NCI-H1694 treated with DMSO at 0.1 percent for 48 hours (cell line): ENCODE measurements at places on chromosomes 6 and 20.

DNA sequence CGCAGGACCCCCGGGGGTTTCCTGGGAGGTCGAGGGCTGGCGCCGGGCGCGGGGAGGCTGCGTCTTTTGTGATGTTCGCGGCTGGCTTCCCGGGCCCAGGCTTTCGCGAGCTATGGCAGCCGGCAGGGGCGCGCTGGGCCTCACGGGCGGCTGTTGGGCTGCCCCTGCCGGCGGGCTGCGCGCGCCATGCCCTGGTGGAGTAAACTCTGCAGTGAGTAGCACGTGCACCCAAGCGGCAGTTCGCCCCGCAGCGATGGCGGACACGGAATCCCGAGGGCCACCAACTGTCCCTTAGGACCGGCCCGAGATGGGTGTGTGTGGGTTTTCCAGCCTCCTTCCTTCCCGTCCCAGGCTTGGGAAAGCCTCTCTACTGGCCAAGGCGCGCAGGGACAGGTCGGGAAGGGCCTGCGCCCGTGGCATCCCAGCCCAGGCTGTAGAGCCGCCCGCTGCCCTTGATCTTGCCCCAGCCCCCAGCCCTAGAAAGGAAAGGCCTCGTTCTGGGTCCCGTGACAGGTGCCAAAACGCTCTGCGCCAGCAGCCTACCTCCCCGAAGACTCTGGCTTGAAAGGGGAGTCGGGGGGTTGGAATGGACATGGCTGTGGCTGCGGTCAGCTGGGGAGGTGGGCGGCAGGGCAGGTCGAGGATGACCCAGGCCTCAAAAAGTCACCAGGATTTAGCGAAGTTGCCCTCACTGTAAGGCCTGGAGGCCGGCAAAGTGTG lies 49.7 kb downstream of the ZBTB2 start:
- DNase-seq: no peak

- no peak for DNase-seq
Measured at GRCh38 chr6:131683479-131683878, 17.7 kb downstream of the OR2A4 start.

GRCh38 chr20:18254615-18255014 lies 33.7 kb upstream of the ZNF133 start:
- DNase-seq: no peak

- no peak for DNase-seq
Measured at GRCh38 chr6:13702809-13703302, 8.8 kb downstream of the RANBP9 start.

DNA sequence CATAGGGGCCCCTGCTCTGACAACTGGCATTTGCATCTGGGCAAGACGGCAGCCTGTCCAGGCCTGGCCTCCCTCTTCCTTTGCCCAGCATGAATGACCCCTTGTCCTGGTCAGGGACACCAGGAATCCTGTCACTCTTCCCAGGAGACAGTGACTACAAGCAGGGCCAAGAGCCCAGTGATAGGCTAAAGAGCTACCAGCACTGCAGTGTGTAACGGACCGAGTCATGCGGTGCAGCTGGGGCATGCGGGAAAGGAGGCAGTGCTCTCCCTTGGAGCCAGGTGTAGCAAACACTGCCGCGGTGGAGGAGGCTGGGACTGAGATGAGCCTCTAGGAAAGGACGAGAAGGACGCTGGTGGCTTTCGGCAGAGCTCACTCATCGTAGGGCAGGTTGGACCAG lies 38.7 kb upstream of the DSP start:
- DNase-seq: no peak

DNA sequence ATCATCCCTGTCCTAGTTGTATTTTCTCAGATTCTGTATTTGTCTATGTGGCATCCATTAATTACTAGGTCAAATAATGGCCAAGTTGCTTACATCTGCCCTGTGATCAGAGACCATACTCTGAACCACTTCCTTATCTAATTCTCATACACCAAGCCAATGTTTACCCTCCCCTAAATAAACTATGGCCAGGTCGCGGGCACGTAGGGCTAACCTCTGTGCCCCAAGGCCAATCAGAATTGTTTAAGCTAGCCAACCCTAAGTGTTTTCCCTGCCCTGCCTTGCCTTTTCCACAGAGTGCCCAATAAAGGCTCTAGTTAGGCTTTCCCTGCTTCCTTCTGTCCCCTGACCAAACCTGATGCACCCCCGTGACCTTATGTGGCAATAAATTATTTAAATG lies 2.8 kb upstream of the CALHM4 start:
- no peak for DNase-seq

GRCh38 chr6:129525055-129525454 lies 184.9 kb downstream of the ARHGAP18 start:
- DNase-seq: no peak

DNA sequence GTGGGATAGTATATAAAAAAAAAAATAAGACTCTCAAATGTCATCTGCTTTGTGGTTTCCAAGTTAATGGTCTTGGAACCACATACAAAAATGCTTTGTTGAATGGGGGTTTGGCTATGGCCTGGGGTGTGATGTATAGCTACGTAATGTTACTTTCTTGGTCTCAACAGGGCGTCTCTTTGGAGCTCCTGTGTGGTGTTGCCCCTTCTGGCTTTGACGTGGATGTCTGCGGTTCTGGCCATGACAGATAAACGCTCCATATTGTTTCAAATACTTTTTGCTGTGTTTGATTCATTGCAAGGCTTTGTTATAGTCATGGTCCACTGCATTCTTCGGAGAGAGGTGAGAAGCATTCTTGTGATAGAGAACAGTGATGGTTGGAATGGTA lies 457.7 kb downstream of the LMBRD1 start:
- no peak for DNase-seq

DNA sequence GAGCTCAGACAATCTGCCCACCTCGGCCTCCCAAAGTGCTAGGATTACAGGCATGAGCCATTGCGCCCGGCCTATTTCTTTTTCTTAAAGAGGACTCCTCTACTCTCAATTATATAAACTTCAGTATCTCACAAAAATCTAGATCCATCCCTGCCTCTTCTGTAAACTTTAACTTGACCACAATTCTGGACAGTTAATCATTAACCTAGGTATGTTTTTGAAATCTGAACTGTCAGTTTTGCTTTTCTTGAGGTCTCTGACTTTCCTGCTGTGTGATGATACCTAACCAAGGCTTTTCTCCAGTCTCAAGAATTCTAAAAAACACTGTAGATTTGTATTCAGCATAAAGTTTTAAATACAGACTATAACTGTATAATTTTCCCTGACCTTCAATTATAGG lies 388.2 kb upstream of the SYNCRIP start:
- no peak for DNase-seq

- DNase-seq: no peak
Measured at GRCh38 chr6:9799582-9799981, 615.3 kb downstream of the TFAP2A start.

GRCh38 chr20:20130399-20130798 lies 78.1 kb downstream of the CFAP61 start:
- peak; percentile 58 for DNase-seq

- no peak for DNase-seq
Measured at GRCh38 chr6:154792761-154793160, 59.5 kb downstream of the SCAF8 start.

DNA sequence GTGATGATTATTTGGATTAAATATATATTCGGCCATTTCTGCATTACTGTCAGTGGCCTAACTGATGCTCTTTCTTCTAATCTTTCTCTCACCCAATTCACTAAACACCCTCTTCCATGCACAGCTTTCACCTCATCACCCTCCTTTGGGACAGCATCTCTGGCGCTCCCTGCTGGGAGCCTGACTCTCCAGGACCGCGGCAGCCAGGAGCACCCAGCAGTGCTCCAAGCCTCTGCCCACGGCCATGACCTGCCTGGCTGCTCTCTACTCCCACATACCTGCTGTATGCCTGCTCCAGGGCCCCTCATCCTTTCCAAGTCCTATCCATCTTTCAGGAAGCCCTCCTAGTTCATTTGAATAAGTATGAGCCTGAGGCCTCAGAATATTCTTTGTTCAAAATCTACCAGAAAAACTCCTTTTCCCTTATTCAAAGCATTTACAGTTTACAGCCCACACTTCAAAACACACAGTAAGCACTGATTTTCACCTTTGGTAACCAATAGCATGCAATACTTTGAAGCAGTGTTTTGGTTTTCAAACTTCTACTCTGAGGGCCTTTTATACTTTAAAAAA lies 15.2 kb downstream of the CTCFL start:
- DNase-seq: no peak

DNA sequence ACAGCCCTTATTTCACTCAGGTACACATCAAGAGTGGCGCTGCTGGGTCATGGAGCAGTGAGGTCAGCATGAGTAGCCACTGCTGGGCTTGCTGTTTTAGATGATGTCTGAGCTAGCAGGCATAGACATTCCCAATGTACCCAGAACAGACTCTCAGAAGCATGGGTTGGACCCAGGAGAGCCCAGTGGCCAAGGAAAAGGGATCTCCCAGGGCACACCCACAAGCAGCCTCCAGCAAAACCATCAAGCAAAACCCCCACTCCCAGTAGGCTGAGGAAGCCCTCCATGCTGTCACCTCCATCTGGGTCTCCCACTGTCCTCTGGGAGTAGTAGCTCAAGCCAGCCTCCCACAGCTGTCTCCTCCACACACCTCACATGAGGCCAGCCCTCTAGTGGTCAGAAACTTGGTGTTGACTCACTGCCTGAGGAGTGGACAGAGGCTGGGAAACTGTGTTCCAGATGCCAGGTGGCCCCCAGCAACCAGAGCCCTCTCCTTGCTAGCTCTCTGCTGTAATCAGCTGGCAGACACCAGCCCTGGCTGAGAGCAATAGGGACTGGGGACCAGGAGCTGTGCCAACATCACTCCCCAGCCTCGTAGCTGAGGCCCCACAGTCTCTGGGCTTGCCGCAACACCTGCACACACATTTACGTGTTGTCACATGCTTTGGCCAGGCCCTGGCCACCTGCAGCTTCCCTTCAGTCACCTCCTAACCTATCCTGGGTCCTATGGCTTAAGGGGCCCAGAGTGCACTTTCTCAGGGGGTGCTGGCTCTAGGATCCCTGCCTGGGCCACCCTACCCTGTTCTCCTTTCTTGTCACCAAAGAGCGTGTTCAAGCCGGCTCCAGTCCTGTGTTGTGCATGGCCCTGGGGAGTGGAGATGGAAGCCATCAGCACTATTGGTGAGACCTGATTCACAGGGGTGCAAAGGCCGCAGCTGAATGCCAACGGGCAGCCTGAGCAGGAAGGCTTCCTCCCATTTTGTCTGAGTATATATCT lies 1.9 kb upstream of the AP5S1 start:
- peak; percentile 78 for DNase-seq

- no peak for DNase-seq
Measured at GRCh38 chr20:588932-589672, 21.0 kb downstream of the TCF15 start.

GRCh38 chr6:33997265-33997664 lies 148.6 kb downstream of the GRM4 start:
- no peak for DNase-seq

DNA sequence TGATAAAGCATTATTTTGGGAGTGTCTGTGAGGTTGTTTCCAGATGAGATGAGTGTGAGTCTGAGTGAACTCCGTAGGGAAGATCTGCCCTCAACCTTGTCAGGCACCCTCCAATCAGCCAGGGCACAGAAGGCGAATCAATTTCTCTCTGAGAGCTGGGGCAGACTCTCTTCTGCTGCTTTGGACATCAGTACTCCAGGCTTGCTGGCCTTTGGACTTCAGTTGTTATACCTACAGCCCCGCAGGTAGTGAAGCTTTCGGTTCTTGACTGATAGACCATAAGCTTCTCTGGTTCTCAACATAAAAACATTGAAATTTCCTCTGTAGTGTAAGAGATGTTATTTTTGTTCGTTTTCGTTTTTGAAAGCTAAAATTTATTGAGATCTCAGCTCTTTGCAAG lies 71.4 kb downstream of the MAFB start:
- no peak for DNase-seq

DNA sequence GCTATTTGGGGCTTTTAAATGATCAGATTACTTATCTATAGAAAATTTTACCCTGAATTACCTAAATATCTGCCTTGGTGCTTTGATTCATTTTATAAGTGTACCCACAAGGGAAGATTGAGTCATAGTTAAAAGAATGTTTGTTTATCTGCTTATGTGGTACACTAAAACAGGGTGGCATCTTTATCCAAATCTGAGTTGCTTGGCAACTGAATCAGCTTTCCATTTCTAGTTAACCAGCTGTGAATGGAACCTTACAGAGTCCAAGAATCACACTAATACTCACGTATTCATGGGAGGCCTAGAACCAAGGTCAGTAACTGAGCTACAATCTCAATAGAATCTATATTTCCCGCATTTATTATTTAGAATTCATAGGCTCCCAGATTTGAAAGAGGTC lies 44.0 kb upstream of the CAP2 start:
- DNase-seq: no peak

DNA sequence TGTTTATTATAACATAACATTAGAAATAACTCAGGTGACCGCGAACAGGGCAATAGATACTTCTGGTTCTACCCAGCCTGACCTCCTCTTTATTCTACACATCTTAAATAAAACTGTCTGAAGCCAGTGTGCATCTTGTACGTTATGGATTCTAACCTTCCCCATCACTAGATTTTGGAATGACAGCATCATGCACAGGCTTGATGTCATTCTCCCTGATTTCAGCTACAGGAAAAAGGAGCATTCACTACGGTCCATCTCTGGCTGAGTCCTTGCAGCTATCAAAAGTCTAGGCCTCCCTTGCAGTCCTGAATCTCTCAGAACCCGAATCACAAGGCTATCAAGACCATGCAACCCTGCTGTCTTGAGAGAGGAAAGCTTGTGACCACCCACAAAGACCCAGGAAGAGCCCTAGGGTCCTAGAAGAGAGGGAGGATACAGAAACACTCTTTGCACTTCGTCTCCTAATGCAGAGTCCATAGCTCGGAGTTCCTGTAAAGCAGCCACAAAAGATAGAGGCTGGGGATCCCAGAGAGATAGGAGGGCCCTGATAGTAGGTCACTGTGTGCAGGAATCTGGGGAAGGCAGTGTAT lies 845 bp downstream of the HLA-DPA1 start:
- DNase-seq: no peak

DNA sequence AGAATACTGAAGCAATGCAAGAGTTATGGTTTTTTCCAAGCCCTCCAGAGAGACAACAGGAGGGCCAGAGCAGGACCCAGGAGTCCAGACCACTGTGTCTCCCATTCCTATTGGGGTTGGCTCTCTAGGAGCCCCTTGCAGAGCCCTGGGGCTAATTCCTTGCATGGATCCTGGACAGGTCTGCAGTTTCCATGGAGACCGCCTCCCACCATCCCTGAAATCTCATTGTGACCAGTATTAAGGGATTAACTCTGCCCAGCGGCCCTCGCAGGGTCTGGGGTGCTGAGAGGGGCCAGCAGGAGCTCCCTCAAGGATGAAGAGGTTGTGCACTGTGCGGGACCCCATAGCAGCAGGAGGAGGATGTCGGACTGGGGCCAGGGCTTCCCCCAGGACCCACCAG lies 34.8 kb downstream of the HNF4A start:
- no peak for DNase-seq

GRCh38 chr20:32382102-32382950 lies 24.2 kb downstream of the ASXL1 start:
- DNase-seq: peak; percentile 17
